Stimulated activated CD4-positive, alpha-beta T cell treated with anti-CD3 and anti-CD28 coated beads, TNF-alpha, amount 100 ng/mL, for 4 hours (primary cell): ENCODE measurements at places on chromosomes 3 and 15.

DNA sequence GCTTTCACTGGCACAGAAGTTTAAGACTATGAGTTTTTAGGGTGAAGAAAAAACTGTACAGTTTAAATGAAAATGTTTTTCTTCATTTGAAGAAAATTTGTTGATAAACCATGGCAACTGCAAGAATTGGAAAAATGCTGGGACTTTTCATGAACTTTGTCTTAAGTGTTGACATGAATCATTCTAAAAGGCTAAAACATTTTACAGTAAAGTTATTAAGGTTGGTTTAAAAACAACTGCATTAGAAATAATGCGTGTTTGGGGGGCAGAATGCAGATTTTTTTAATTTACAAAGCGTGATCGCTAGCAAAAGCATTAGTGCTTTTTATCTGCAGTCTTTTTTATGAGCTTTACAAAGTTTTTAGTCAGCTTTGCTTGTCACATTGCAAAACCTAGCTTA lies 601.9 kb upstream of the TGFBR2 start:
- DNase-seq = no peak

- no peak for DNase-seq
Observed at GRCh38 chr3:193790086-193790990, 197.3 kb downstream of the OPA1 start.

GRCh38 chr3:126450219-126450618 lies 25.5 kb downstream of the ZXDC start:
- DNase-seq = no peak

GRCh38 chr3:106338582-106339214 lies 469.9 kb upstream of the CBLB start:
- DNase-seq = no peak

- DNase-seq = no peak
Observed at GRCh38 chr15:62248277-62248984, 83.3 kb upstream of the C2CD4B start.

DNA sequence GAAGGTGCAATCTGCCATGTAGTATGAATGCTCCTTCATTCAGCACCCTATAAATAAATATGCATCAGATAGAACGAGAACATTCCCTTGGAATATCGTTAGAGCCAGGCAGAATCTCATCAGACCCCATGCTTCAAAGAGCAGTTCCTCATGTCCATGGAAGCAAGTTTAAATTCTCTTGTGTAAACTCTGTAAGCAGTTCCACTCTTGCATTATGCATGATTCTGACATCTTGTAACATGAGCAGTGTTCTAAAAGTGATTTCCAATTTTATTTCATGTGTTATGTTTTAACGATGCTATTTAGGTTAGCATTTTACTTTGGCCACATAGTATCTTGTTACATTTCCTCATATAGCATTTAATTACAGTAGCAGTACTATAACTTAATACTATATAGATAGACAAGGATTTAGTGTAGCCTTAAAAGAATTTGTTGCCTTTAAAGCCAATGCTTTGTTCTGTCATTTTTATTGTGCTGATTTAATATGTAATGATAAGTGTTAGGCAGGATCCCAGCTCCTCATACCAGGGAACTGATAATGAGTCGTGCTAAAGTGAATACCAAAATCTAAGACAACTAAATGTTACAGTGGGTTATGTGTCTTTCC lies 161.2 kb upstream of the NECTIN3 start:
- DNase-seq = no peak

- no peak for DNase-seq
Observed at GRCh38 chr3:97235611-97236315, 421.4 kb downstream of the EPHA6 start.

GRCh38 chr3:3799173-3800079 lies at the start of gene LRRN1:
TSS of gene LRRN1 (plus strand) at chr3:3799431. CDS start at chr3:3844642, 45,211 bp downstream.
- no peak for DNase-seq

DNA sequence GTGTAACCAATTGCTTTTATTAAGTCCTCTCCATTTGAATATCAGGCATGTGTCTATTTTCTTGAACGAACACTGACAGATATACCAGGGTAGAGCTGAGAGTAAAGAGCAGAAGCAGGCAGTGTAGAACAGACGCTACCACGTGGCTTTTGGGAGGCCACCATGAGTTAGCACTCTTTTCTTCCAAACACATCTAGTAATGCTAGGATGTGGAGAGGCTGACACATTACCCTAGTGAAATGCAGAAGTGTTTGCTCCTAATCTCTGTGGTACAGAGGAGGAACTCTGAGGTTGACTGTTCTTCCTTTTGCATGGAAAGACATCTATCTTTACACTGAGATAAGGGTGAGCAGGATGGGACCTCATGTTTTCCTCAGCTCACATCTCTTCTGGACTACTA lies 216.3 kb downstream of the SATB1 start:
- no peak for DNase-seq

DNA sequence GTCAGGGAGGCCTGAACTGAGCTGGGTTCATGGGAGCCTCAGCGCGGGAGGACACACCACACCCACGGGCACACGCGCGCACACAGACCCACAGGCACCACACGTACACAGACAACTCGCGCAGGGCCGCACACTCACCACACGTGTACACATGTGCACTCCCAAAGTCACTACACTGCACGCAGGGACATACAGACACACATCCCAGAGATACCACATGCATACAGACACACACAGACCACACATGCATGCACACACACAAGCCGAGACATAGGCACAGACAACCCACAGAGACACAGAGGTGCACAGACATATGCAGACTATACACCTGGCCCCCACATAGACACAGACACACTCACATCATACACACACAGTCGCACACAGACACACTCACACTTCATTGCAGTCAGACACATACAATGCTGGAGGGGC lies 1.1 kb upstream of the MGLL start:
- no peak for DNase-seq

DNA sequence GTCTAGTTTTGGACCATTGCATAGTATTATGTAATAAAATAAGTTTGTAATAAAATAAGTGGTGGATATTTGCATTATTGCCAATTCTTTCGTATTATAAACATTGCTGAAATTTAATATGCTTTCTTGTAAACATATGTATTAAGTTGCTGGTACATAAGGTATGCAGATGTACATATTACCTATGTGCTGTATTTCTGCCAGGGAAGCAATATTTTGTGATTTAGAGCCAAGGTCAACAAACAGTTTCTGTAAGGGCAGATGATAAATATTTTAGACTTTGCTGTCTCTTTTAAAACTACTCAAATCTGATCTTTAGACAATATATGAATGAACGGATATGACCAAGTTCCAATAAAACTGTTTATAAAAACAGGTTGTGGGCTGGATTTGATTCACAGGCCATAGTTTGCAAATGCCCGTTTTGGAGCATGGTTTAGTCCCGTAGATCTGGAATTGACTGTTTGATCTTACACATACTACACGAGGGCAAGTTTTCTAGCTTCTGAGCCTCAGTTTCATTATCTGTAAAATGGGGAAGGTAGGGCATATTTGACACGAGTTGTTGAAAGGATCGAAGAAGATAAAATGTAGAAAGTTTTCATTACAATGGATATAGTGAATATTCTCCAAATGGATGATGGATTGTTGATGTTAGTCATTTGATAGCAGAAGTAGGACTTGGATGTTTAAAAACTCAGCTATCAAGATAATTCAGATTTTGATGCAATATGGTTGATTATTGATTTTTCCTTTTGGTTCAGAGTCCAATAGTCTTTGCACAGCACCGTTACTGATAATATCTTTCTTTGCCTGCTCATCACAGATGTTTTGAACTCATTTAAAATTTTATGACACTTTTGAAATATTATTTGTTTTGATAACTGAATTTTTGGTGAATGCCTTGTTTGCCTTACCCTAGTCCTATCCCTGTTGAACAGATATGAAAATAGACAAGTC lies 394.6 kb downstream of the FEZF2 start:
- no peak for DNase-seq

- no peak for DNase-seq
Observed at GRCh38 chr3:118472586-118472985, 562.1 kb downstream of the IGSF11 start.

DNA sequence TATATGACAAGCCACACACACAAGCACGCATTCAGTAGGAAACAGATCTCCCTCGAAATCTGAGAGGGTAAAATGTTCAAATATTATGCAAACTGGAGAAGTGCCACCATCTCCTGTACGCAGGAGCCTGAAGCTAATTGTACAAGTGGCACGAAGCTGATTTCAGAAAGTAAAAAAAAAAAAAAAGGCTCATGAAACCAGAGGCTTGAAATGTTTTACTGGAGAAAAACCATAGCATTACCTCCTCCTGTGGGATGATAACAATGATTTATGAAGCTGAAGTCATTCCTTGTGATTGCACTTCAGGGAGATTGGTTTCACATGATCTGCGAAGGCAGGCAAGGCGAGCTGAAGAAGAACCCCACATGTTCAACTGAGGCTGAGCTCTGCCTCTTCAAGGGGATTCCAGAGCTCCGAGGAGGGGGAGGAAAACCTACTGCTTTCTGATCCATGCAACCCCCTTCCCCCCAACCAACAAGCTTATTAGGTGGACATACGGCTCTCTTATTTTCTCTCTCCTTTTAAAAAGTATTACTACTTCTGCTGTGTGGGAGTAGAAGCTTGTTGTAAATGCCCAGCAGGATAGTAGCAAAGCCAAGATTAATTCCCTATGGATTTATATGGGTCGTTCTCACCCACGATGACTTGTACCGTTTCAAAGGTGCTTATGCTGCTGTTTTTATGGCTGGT lies 101.1 kb downstream of the GREM1 start:
- DNase-seq = no peak

- no peak for DNase-seq
Observed at GRCh38 chr3:33358172-33358781, 81.0 kb downstream of the FBXL2 start.

DNA sequence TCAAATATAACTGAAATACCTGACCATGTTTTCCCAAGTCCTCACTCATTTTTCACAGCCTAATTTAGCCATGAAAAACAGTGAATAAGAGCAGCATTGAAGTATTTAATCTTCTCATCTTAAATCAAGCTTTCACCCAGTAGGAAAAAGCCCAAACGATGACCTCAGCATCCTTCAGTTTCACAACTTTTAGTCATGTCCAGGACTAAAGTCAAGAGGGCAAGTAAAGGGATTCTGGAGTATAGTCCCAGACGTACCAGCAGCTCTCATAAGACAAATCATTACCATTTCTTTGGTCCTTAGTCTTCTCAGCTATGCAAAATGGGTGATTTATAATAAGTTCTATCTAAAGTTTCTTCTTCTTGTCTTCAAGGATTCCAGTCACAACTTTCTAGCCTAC lies 237.3 kb downstream of the IL5RA start:
- DNase-seq = no peak

DNA sequence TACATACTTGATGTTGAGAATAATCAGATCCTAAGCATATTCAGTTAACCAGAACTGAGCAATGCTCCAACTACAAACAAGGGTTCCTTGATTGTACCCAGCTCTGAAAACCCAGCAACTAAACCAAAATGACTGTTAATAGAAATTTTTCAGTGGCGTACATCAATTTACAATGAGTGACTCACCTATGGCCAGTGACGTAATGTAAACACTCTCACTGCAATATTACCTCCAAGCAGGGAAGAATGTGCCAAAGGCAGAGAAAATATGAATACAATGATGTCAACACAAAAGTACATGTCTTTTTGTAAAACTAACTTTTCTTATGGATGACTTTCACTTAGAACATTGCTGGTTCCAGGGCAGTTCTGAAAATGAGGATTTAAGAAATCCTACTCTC lies 611.3 kb downstream of the EDEM1 start:
- no peak for DNase-seq

- DNase-seq = no peak
Observed at GRCh38 chr3:53181024-53181371, 20.0 kb downstream of the PRKCD start.

DNA sequence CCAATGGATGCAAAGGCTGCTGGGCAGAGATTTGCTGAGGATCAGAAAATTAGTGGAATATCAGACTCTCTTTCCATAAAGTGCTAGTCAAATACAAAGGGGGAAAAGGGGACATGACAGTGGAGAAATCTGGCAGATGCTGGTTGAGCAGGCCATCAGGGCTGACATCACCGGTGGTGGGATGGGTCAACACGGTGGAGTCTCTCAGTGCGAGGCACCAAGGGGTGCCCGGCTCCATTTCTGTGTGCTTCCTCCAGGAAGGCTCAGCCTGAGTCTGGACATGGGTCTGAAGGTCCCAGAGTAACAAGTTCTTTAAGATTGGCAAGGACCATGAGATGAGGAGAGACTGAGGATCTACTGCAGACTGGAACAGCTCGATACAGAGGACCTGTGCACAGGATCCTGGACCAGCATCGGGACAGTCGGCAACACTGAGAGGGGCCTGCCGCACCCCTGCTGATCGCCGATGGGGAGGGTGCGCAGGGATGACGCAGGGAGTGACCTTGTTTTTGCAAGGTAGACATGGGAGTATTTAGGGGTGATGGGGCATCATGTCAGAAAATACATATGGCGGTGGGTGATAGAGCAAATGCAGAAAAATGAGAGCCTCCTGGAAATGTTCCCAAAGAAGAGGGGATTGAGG lies 92.7 kb downstream of the SEC22A start:
- DNase-seq = no peak

DNA sequence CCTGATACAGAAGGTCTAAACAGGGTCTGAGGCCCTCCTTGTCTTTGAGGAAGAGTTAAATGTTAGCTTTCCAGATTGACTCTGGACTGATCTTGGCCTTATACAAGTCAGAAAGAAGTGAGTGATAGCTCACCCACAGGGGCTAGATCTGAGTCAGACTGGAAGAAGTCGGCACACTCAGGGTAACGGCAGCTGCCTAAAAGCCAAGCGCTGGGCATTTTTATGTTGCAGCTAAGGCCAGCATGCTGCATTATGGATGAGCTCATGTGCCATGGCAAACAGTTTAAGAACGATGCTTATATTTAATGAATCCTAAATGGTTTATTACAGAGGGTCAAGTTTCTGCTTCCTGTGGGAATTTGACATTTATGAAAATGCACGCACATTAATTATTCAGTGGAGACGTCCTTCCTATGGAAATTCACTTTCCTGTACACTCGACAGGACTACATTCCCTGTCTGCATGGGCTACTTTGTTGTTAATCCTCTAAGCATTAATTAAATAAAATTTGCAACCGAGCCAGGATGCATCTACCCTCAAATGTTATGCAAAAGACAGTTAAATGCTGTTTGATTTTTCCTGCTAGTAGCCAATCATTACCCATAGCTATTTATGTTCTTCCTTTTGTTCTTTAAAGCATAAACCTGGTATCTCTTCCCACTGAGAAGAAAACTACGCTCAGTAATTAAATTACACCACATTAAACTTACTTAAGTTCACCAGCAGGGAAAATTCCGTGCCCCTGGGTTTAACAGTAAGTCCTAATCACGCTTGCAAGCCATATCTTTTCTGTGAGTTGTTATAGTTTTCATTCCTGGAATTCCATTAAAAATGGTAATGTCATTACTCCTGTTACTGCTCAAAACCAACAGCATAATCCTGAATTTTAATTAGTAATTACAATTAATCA lies 762.7 kb upstream of the CFAP20DC start:
- DNase-seq = no peak

DNA sequence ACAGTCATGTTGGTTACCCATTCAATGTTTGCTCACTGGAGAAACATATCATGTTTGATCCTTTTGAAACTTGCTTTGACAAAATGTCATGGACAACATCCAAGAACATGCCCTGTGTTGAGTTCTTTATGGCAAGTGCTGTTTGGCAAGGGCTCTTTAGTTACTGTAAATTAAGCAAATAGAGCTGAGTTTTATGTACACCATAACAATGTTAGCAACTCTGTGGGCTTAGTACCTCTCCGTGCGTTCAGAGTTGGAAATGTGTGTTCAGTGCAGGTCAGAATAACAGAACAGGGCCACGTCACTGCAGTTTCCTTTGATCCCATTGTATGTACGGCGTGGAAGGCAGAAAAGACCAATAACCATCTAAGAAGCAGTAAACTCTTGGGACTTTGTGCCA lies 132.5 kb downstream of the MYRIP start:
- no peak for DNase-seq

- no peak for DNase-seq
Observed at GRCh38 chr15:98727115-98728040, 79.0 kb downstream of the IGF1R start.
